ENCODE measurements at places on chromosomes 4 and X.

DNA sequence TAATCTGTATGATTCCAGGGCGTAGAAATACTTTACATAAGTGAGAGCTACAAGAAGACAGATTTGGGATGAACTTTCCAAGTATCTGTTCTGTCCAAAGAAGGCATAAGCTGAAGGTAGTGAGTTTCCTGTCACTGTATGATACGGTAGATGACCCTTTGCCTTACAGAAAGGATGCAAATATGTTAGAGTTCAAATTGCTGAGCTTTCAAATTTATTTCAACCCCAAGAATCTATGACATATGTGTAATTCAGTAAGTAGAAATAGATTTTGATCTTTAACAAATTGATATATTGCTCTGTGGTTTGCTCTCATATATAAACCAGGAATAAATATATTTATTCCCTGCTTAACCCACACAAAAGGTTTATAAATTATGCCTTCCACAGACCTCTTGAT lies 16.5 kb downstream of the DIPK2B start:
- DNase-seq: no peak

- DNase-seq: no peak
These were observed 39.8 kb downstream of the GPRIN3 start for GRCh38 chr4:89267846-89268245.

GRCh38 chrX:150841456-150842197 lies 56.8 kb downstream of the CD99L2 start:
- DNase-seq: no peak

GRCh38 chr4:184477201-184477999 lies 3.0 kb upstream of the IRF2 start:
- DNase-seq: no peak

DNA sequence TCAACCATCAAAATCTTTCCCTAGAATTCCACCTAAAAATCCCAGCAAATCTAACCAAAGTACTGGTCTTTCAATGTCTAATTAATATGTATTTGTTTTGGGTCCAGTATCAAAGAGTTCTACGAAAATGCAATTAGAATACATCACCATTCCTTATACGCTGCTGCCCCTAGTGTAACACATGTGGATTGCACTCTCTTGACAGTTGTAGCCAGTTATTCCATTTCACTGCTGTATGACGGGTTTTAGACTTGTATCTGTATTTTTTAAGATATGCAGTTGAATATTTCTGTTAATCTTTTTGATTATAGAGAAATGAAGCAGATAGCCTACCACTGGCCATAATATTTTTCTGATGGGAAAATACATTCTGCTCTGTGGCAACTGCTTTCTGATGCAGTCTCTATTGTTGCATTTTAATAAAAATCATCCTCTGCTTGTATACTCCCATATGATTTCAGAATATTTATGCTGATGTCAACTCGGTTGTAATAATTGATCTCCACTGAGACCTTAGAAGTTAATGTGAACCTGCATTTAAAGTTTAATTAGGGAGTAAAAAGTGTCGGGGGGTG lies 17.1 kb upstream of the PAGE2B start:
- no peak for DNase-seq

DNA sequence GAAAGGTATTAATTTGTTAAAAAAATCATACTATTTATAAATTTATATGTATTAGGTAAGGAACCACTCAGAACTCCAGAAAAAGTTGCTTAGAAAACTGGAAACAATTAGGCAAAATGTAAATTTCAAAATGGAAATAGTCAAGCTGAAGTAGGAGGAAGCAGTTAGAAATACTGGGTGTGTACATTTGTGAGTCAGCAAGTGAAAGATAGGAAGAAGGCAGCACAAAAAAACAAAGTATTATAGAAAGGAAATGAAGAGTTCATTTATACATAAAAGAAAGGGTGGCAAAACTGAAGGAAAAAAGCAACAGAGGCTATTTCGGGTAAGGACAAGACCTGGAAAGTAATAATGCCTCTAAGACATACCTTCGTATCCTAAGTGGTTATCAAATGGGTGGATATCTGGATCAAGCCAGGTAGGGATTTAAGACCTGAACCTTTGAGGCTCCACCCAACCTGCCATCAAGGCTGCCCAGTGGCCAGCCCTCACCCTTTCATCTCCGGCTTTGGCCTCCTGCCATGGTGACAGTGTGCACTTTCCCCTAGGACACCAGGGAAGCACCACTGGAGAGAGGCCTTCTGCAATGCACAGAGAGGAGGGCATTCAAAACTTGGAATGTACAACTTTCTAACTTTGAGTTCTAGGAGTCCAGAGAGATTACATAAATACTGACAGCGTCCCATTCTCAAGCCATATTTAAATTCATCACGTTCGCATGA lies at the start of gene LRRC66:
Gene LRRC66 (minus strand): TSS at position 428 of the 722 bp plus-strand sequence. CDS start 2,750 bp downstream, outside the sequence.
- DNase-seq: no peak
